Upper lobe of right lung (tissue), 1 donor: ENCODE measurements at places on chromosomes 5 and 9.

- no peaks in the 10 kb centered on the region for H3K36me3 ChIP-seq
- no peak for DNase-seq
- H3K27ac ChIP-seq = no peak overlapping the region
- H3K27me3 ChIP-seq = no peaks in the 10 kb centered on the region
Measured at GRCh38 chr5:84287951-84288350, 96.7 kb downstream of the EDIL3 start.

GRCh38 chr5:137036640-137037039 is 462.5 kb downstream of the SPOCK1 start:
- no peak overlapping the region for H3K27ac ChIP-seq
- no peaks in the 10 kb centered on the region for H3K36me3 ChIP-seq
- no peak overlapping the region for H3K4me3 ChIP-seq
- H3K4me1 ChIP-seq = no peaks in the 10 kb centered on the region
- no peak for DNase-seq

GRCh38 chr5:148000036-148000435 is 63.7 kb upstream of the SPINK5 start:
- H3K27ac ChIP-seq = no peak overlapping the region
- no peaks in the 10 kb centered on the region for H3K36me3 ChIP-seq
- H3K4me1 ChIP-seq = no peaks in the 10 kb centered on the region
- H3K4me3 ChIP-seq = no peak overlapping the region

- H3K27me3 ChIP-seq = no peaks in the 10 kb centered on the region
- no peak overlapping the region for H3K4me3 ChIP-seq
- H3K4me1 ChIP-seq = no peaks in the 10 kb centered on the region
- DNase-seq = no peak
- peaks cover 7% of the 10 kb centered on the region for H3K36me3 ChIP-seq
- H3K27ac ChIP-seq = no peak overlapping the region
Measured at GRCh38 chr5:126438868-126439267, 15.7 kb downstream of the GRAMD2B start.

GRCh38 chr5:57960569-57960968 is 478.0 kb upstream of the ACTBL2 start:
- H3K4me1 ChIP-seq = no peaks in the 10 kb centered on the region
- no peak overlapping the region for H3K27ac ChIP-seq
- H3K4me3 ChIP-seq = no peak overlapping the region
- no peaks in the 10 kb centered on the region for H3K36me3 ChIP-seq

- DNase-seq = peak; percentile 62
- H3K4me1 ChIP-seq = no peaks in the 10 kb centered on the region
- H3K36me3 ChIP-seq = peaks cover 50% of the 10 kb centered on the region
- H3K4me3 ChIP-seq = no peak overlapping the region
- H3K27me3 ChIP-seq = no peaks in the 10 kb centered on the region
Measured at GRCh38 chr9:133771486-133772482, 33.6 kb upstream of the SARDH start.

DNA sequence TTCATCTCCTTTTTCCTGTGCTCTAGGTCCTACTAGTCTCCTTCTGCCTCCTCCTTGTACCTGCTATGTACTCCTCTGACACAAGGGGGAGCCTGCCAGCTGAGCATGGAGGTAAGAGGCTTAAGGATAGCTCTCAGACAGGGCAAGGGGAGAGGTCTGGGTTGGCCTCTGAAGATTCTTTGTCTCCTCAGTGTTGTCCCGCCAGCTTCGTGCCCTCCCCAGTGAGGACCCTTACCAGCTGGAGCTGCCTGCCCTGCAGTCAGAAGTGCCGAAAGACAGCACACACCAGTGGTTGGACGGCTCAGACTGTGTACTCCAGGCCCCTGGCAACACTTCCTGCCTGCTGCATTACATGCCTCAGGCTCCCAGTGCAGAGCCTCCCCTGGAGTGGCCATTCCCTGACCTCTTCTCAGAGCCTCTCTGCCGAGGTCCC is 3.8 kb downstream of the CREB3 start:
- no peak overlapping the region for H3K27ac ChIP-seq
- peaks cover 13% of the 10 kb centered on the region for H3K4me1 ChIP-seq
- no peak overlapping the region for H3K4me3 ChIP-seq
- no peak for DNase-seq
- H3K27me3 ChIP-seq = no peaks in the 10 kb centered on the region
- H3K36me3 ChIP-seq = peaks cover 73% of the 10 kb centered on the region

DNA sequence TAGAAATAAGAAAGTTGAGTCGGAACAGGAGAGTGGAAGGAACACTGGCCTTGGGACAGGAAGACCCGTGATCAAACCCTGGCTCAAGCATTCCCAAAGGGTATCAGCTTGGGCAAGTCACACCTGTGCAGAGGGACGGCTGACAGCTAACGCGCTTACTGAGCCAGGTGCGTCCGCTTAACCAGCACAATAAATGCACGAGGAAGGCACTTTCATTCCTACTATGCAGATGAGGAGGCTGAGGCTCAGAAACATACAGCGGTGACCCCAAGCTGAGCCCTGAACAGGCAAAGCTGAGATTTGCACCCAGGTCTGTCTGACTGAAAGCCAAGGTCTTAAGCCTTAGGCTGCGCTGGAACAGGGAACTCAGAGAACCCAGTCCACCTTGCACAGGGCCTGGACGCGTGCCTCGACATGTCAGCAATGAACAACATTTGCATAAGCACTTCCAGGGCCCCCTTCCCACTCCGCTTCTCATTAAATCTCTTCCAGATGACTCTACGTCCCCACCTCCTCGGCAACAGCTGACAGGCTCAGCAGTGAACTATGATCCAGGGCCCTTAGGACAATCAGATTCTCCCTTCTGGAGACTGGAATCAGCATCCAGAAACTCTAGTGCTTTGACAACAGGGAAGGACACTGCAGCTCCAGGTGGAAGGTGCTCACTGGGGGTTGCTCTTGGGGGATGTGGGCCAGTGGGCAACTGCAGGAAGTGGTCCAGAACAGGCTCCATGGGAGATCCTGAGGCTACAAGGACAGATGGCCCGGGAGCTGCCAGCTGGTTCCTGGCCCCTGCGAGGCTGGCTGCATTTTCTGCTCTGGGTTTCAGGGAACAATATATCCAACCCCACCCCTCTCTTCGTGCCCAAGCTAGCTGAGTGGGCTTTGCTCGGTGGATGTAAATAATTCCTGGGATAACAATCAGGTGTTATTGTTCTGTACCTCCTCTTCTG is 35.2 kb downstream of the SH3PXD2B start:
- H3K36me3 ChIP-seq = peaks cover 3% of the 10 kb centered on the region
- H3K27me3 ChIP-seq = no peaks in the 10 kb centered on the region
- peaks cover 50% of the 10 kb centered on the region for H3K4me1 ChIP-seq
- no peak for DNase-seq
- no peak overlapping the region for H3K4me3 ChIP-seq

DNA sequence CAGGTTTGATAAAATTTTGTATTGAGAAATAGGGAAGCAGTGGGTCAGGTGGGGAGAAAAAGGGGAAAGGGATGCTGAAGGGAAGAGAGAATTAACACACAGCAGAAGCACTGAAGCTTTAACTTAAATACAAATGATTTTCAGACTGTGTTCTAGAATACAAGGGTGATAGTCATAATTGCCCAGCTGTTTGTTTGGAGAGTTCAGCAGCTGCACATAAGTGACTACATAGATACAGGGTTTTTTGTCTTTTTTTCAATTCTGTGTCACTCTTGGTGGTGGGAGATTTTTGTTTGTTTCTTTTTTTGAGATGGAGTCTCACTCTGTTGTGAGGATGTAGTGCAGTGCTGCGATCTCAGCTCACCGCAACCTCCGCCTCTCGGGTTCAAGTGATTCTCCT is 590.4 kb upstream of the SEMA6A start:
- no peaks in the 10 kb centered on the region for H3K36me3 ChIP-seq
- H3K4me1 ChIP-seq = no peaks in the 10 kb centered on the region
- H3K4me3 ChIP-seq = no peak overlapping the region
- no peaks in the 10 kb centered on the region for H3K27me3 ChIP-seq
- no peak for DNase-seq
- H3K27ac ChIP-seq = no peak overlapping the region

- DNase-seq = peak; percentile 12
- H3K27me3 ChIP-seq = no peaks in the 10 kb centered on the region
- H3K36me3 ChIP-seq = peaks cover 5% of the 10 kb centered on the region
- no peak overlapping the region for H3K4me3 ChIP-seq
Measured at GRCh38 chr9:137660144-137660543, 41.3 kb downstream of the EHMT1 start.

- H3K36me3 ChIP-seq = no peaks in the 10 kb centered on the region
- no peak overlapping the region for H3K27ac ChIP-seq
- H3K4me3 ChIP-seq = no peak overlapping the region
- H3K27me3 ChIP-seq = no peaks in the 10 kb centered on the region
Measured at GRCh38 chr9:77640741-77641580, 7.2 kb downstream of the GNA14 start.

- peaks cover 14% of the 10 kb centered on the region for H3K4me1 ChIP-seq
- no peaks in the 10 kb centered on the region for H3K27me3 ChIP-seq
- H3K27ac ChIP-seq = no peak overlapping the region
- no peaks in the 10 kb centered on the region for H3K36me3 ChIP-seq
- H3K4me3 ChIP-seq = no peak overlapping the region
Measured at GRCh38 chr9:121707477-121708424, 56.3 kb downstream of the DAB2IP start.

- no peak overlapping the region for H3K4me3 ChIP-seq
- H3K27me3 ChIP-seq = no peaks in the 10 kb centered on the region
- no peak overlapping the region for H3K27ac ChIP-seq
- H3K4me1 ChIP-seq = no peaks in the 10 kb centered on the region
Measured at GRCh38 chr5:3954633-3955032, 359.0 kb downstream of the IRX1 start.

DNA sequence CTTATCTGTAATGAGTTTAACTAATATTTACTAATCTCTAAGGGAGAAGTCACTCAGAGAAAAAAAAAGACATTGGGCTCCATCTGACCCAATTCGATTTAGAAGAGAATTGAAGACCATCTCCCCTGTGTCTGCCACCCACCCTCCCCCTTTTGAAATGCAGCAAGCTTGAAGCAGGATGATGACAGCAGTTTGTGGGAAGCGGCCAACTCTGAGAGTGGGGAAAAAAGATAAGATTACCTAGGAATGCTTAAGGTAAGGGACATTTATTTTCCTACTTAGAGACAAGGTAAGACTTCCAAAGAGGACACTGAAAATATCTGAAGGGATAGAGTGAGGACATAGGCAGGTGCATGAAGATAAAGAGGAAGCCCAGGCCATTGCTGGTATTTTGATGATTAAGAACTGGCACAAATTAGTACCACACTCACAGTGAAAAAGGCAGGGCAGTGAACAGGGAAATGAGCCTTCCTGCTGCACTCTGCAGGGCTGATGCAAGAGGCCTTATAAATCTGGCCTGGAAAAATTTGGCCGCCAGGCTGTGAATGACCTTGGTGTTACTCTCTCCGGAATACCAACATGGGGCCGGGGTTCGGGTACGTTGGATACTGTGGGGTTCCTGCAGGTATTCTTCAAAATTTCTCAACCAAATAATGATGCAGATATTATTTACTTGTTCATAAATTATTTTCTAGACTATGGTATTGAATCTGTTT is 42.3 kb downstream of the HTR1A start:
- DNase-seq = no peak
- no peak overlapping the region for H3K4me3 ChIP-seq
- H3K27me3 ChIP-seq = no peaks in the 10 kb centered on the region
- H3K36me3 ChIP-seq = no peaks in the 10 kb centered on the region

DNA sequence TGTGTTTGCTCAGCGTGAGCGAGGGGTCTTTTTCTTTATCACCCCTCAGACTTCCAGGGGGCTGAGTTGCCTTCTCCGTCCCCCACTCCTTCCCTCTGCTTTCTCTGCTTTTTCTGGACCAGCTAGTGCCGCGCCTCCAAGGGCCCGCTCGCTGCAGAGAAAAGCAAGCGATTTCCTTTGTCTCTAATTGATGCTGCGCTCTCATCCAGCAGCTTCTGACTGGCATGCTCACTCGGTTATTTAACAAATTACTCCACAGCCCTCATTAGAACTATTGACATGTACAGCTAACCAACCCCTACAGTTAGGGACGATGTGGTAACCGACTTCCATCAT is 288.0 kb downstream of the ELAVL2 start:
- no peaks in the 10 kb centered on the region for H3K4me1 ChIP-seq
- H3K36me3 ChIP-seq = no peaks in the 10 kb centered on the region
- H3K4me3 ChIP-seq = peak overlapping the region; percentile 18

DNA sequence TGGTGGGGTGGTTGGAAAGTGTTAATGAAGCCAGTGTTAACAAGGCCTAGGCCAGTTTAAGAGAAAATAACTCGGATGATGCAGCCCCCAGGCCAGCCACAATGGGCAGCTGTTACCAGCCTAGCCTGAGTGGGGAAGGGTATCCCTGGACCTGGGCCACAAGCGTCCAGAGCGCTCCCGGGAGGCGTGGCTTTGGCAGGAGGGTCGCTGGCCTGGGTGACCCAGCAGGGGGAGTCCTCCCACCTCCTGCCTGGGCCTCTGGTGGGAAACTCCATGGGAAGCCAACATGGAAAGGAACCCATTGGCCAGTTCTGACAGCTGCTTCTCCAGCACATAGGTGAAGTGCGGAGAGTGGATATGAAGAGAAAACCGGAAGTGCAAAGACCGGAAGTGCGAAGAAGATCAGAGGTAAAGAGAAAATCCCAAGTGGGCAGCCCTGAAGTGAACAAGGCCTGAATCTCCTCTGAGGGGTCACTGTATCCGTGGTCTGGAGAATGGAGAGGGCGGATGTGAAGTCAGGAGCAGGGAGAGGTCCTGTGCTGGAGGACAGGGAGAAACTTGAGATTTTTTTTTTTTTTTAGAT is 79.0 kb downstream of the ADCY2 start:
- no peak for DNase-seq
- no peaks in the 10 kb centered on the region for H3K36me3 ChIP-seq
- no peaks in the 10 kb centered on the region for H3K27me3 ChIP-seq
- no peak overlapping the region for H3K27ac ChIP-seq
- H3K4me1 ChIP-seq = no peaks in the 10 kb centered on the region

DNA sequence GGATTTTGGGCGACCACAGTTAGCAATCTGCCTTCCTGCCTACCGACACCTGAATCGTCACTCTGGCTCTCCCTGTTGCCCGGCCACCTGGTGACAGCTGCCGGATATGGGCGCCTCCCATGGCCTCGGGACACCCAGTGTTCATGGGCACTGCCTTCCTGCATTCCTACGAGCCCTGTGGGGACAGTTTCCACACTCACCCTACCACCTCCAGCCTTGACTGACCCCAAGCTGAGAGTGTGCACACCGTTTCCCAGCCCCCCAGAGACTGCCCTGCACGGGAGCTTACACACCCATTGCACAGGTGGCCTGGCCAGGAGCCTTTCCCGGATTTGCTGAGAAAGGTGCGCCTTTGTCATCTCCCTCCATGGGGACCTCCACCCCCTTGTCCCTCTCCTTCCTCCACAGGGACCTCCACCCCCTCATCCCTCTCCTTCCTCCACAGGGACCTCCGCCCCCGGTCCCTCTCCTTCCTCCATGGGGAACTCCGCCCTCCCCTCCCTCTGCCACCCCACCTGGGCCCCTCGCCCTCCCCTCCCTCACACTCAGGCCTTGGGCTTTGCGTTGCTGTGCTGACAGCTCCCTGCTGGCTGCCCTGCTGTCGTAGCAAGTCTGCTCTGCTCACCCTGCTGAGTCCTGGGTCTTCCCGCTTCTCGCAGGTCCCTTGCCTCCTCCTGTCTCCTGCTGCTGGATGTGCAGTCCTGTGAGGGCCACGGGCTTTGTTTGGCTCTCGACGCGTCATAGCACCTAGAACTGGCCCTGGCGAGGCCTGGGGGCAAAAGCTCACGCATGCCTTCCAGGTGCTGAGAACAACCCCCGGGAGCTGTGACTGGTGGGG is 48.4 kb downstream of the MRPL36 start:
- peaks cover 2% of the 10 kb centered on the region for H3K27me3 ChIP-seq
- DNase-seq = peak; percentile 59
- H3K36me3 ChIP-seq = no peaks in the 10 kb centered on the region
- H3K27ac ChIP-seq = no peak overlapping the region
- no peak overlapping the region for H3K4me3 ChIP-seq
- H3K4me1 ChIP-seq = no peaks in the 10 kb centered on the region
